H4 (cell line): ENCODE measurements at places on chromosomes 2 and 18. TPM values are rescaled to one million over a fixed set of nuclear protein-coding genes. Genes with fewer than 3 reads are reported as not detected.

Gene IFIH1
- total RNA-seq = 15.8 and 18.6 TPM in 2 replicates

Gene MAP4K3
- 19.2 and 20.1 TPM in 2 replicates for total RNA-seq

DNA sequence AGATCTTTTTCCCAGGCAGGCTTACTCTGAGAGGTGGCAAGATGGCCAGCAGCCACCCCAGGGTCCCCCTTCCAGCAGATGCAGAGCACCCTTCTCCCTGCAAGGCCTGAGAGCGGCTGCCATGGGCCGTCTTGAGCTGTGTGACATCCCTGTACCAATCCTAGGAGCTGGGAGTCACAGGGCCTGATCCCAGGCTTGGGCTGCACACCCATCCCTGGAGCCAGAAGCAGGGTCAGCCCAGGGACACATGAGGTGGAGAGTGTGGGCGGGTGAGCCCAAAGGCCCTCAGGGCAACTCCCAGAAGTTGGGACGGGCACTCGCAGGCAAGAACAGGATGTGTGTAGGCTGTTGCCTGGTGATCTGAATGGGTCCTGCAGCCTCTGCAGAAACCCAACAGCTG lies 40.5 kb downstream of the CROCC2 start:
- peak; percentile 56 for DNase-seq

DNA sequence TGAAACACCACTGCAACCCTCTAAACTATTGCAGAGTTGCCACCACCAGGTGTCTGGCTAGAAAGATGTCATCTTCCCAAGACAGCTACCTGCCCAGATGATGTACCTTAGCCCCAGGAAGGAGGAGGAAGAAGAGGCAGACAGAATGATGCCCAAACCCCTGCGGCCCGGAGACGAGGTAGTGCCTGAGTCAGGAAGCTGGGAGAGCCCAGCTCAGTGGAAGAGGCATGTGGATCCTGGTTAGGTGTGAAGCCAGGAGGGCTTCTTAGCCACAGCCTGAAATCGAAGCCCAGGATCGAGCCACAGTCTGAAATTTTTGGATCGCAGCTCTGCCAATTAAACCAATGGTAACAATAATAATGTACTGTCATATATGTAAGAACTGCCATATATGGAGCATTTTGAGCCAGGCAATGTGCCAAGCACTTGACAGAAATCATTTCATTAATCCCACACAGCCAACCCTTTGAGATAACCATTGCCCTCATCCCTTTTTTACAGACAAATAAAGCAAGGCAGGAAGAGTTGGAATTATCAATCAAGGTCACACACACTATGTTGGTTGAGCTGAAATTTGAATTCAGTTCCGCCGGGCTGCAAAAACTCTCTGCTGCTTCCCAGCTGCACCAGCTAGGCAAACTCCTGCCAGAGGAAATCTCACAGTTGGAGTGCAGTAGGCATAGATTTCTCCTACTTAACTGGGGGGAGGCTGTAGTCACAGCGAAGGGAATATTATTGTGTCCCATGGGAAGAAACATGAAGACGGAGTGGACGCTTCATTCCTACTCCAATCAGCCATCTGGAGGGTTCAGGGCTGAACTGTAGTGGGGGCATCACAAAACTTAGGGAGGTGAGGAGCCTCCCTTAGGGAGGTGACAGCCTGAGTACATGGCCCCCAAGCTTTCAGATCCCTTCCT lies 19.4 kb upstream of the CYP1B1 start:
- peak; percentile 28 for DNase-seq

GRCh38 chr2:156083763-156084493 lies 248.6 kb downstream of the NR4A2 start:
- DNase-seq = peak; percentile 80

GRCh38 chr2:160252278-160252887 lies 52.3 kb upstream of the ITGB6 start:
- peak; percentile 23 for DNase-seq

GRCh38 chr2:151861174-151861573 lies 33.0 kb upstream of the ARL5A start:
- DNase-seq = no peak

GRCh38 chr2:6281524-6281923 lies 584.2 kb downstream of the CMPK2 start:
- DNase-seq = no peak

GRCh38 chr18:22207021-22207758 lies 37.8 kb downstream of the GATA6 start:
- DNase-seq = no peak

DNA sequence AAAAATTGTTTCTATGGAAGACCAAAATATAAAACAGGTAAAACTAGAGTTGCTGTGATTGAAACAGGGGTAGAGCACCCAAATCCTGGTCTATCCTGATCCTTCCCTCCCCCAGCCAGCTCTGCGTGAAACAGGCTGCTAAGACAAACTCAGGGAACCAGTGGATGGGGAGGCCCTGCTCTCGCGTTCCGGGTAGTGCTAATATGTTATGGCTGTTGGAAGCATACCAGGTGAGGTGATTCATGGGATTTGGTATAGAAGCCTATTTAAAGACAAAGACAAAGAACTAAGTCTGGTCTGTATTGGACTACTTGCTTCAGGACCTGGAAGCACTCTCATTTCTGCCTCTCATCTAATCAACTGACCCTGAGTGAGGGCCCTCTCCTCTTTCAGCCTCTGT lies 63.0 kb upstream of the CCBE1 start:
- no peak for DNase-seq
